Gastrocnemius medialis (tissue), 4 donors: ENCODE measurements at places on chromosomes 5 and 9. TPM values are rescaled to one million over a fixed set of nuclear protein-coding genes. Genes with fewer than 3 reads are reported as not detected.

DNA sequence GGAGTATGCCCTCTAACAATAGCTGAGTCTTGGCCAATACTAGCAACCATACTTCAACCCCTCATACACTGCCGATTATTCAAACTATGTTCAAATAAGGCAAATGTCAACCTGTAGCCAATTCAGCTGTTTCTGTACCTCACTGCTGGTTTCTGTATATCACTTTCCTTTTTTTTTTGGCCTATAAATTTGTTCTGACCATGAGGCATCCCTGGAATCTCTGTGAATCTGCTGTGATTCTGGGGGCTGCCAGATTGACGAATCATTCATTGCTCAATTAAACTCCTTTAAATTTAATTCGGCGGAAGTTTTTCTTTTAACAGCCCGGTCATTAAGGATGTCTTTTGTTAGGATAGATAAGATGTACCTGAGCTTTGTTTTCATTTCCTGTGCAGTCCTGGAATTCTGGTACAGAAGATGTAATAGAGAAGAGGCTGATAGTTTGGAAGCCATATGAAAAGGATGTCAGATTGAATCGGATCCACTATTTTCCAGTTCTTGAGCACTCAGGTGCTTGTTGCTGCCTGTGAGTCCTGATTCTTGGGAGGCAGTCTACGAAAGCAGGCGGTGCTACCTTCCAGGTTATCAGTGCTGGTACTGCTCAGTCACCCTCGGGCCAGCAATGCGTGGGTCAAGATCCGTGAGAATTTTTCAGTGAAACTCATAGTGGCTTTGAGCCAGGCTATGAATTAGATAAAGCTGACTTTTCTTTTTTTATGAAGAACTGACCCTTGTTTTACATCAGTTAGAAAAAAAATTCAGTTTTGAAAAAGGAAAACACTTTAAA lies 106.2 kb upstream of the TUT7 start:
- no peak for DNase-seq

DNA sequence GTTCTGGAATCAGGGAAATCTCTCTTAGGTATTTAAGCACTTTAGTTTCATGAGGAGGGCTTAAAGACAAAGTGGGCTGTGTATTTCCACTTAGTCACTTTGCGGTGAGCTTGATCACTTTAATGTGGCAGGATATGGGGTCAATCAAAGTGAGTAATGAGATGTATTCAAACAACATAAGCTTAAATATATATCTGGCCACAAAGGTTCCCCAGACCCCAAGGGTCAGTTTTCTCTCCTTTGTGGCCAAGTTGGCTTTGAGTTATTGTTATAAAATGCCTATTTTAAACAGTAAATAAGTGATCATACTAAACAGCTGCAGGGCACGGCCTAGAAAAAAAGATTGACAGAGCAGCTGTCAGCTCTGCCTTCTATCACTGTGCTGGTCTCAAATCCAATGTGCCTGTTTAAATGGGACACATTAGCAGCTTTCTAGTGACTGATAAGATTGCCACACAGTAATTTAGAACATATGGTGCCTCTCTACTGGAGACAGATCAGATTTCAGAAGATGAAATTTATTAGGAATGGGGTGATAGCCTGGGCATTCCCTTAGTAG lies 363.9 kb downstream of the AGTPBP1 start:
- no peak for DNase-seq

Gene TMEM171
- not detected for total RNA-seq

Gene PLPPR1
- total RNA-seq: not detected

Gene IL33
- 1.8 TPM for total RNA-seq
